Stimulated activated CD4-positive, alpha-beta T cell treated with anti-CD3 and anti-CD28 coated beads, Interleukin-1b, Interleukin-23, amount 100 ng/mL, for 4 hours (primary cell): ENCODE measurements at places on chromosomes 1 and 21.

DNA sequence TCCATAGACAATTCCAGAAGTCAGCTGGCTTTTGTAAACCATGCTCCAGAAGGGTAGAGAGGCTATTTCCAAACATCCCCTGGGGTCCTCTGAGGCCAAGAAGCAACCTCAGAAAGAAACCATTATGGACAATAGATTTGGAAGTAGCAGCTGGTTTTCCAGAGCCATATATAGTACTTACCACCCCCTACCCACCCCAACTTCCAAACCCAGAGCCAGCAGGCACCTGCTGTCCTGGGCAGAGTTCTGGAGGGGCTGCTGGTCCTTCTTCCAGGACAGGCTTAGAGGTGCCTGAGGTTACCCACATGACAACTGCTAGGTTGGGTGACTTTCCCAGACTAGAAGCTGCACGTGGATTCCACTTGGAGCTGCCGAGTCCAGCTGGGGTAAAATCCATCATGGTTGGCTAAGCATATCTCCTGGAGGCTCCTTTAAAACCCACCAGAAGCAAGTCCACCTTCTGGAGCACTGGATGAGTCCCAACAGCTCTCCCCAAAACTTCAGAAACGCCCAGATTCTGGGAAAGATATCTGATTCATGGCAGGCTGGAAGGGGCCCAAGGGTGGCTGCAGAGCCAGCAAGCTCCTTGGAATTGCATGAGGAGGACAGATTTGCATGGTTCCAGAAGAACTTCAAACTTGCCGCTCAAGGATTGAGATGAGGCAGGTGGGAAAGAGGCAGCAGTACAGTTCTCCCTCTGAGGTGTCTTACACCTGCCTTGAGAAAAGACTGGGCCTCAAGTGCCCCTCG is 5.8 kb downstream of the MYCL start:
- DNase-seq, result no peak

DNA sequence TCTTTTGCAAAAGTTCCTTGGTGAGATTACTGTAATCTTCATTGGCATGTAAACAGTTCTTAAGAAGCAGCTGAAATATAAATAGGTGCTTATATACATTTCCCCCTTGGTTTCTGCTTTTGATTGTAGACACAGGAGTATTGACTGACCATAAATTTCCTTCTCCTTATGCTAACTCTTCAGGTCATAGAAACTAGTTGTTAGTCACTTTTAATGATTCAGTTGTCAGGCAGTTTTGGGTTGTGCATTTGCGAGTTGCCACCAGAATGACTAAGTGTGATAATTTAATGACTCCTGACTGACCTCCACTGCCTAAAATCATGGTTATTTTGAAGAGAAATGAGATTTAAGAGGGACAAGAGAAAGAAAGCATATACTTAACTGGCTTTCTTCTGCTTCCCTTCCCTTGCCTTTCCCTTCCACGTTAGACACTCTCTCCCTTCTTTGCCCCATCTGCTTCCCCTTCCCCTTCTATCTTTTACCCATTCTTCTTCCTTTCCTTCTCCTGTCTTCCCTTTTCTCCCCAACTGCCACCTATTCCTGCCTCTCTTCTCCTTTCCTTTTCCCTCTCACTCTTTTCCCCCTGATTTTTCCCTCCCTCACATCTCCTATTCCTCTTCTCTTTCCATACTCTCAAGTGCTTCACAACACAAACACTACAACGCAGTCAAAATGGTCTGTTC is 12.3 kb downstream of the ZMPSTE24 start:
- DNase-seq, result no peak

- DNase-seq, result no peak
Measured at GRCh38 chr1:162913345-162913744, 52.4 kb upstream of the CCDC190 start.

DNA sequence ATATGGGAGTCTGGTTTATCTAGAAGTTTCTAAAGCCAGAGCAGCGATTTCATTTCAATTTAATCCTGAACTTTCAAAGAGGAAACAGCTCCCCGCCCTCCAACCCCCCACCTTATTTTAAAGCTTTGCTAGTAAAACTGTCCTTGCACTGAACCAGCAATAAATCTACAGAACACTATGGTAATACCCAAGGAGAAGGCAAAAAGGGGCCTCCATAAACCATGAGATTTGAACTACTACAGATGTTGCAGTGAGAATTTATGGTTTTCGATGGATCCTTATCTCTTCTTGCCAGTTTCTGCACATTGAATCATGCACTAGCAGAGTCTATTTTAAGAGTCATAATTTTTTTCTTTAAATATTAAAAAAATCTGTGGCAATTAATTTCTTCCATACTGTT is 64.8 kb upstream of the BEND5 start:
- no peak for DNase-seq

- DNase-seq, result no peak
Measured at GRCh38 chr1:226653311-226653921, 85.7 kb downstream of the ITPKB start.

- DNase-seq, result no peak
Measured at GRCh38 chr1:206513312-206514111, 6.2 kb downstream of the RASSF5 start.

- DNase-seq, result no peak
Measured at GRCh38 chr21:45306453-45306831, 18.7 kb upstream of the POFUT2 start.

DNA sequence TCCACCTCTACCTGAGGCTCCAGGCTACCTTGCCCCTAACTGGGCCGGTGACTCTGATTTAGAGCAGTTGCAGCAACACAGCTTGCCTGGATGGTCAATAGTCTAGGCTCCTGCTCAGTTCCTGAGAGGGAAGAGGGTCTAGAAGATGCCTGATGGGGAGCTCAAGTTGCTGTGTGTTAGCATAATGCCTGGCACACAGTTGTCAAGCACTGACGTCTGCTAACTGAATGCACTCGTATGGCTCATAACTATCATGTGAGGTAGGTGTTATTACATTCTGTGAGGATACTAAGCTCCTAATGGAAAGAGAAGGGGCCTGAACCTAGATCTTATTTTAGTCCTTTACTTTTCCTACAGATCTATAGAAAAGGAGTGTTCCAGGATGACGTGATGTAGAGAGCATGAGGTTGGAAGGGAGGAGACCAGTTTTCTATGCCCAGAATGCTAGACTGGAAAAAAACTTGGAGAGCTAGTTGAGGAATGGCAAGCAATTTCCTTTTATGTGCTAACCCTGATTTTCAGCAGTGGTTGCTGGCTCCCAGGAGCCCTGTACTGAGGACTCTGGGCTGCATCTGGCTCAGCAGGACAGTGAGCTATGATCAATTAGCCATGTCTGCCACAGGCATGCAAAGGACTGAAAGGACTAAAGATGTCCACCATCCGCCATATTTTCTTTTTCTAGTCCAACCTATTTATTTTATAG is 30.0 kb downstream of the FAM78B start:
- no peak for DNase-seq

DNA sequence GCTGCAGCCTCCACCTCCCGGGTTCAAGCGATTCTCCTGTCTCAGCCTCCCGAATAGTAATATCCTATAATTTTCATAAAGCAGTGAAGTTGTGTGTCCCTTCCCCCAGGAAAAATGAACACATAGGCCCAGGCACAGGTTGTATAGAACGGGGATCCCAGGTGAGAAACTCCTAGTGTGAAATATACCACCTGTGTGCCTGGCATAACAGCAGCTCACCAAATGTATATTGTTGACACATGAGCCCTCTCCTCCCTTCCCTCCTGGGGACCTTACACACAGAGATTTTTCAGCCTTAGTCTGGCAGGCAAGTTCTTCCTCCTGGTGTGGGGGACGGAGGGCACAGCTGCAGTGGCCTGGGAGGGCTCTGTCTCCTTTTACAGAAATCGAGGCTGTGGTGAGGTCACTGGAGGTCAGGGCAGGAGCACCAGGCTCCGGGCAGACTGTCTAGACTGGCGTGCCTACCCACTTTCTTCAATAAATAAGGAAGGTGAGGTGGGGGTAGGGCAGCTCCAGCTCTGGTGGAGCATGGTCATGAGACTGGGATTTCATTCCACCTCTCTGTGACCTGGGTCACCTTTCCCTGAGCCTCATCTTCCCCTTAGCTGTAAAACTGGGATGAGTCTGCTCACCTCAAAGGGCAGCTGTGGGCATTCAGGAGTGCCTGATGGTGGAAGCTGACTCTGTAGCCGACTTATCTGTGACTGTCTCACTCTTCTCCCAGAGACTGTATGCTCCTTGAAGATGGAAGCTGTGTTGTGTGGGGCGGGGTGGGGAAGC is 14.3 kb downstream of the RCC1 start:
- no peak for DNase-seq

DNA sequence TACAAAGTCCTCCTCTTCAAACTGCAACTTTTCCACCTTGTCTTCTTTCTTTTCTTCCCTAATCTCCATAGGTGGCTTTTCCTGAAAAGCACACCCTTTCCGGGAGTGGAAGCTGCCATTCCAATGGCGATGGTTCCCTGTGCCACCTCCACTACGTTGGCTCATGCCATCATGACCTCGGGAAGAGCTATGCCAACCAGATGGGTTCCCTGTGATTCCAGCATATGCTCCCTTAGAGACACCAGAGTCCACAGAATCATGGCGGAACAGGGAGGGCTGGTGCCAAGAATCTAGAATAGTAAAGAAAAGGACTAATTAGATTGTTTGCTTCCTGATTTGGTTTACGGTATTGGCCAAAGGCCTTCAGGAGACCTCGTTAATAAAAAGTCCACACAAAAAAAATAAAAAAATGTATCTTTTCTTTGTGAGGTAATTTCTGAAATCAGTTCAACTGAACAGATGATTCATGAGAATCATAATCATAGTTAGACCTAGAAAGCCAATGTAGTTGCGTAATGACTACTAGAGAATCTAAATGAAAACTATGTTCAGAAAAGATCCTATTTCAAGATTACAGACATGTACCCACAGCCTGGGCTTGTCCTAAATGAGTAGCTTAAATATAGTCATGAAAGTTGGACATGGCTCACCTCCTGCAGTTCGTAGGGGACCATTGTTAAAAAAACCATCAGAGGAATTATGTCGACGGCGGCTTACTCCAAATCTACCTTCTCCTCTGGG is 30.9 kb upstream of the CCDC17 start:
- no peak for DNase-seq

- DNase-seq, result no peak
Measured at GRCh38 chr1:7207875-7208646, 422.8 kb downstream of the CAMTA1 start.

- no peak for DNase-seq
Measured at GRCh38 chr1:14939527-14940284, 213.8 kb upstream of the TMEM51 start.

GRCh38 chr1:231124746-231125145 is 37.1 kb upstream of the TRIM67 start:
- no peak for DNase-seq

DNA sequence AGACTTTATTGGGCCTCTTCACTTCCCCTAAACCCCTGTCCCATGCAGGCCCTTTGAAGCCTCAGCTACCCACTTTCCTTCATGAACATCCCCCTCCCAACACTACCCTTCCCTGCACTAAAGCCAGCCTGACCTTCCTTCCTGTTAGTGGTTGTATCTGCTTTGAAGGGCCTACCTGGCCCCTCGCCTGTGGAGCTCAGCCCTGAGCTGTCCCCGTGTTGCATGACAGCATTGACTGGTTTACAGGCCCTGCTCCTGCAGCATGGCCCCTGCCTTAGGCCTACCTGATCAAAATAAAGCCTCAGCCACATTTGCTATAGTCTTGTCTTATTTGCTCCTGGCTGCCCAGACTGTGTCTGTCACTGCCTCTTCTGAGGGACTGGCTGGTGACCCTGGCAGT is 5.5 kb downstream of the GSTM4 start:
- DNase-seq, result no peak

- no peak for DNase-seq
Measured at GRCh38 chr1:2099886-2100779, 49.9 kb downstream of the PRKCZ start.

GRCh38 chr21:36478941-36479340 is 981 bp downstream of the CLDN14 start:
- DNase-seq, result no peak

DNA sequence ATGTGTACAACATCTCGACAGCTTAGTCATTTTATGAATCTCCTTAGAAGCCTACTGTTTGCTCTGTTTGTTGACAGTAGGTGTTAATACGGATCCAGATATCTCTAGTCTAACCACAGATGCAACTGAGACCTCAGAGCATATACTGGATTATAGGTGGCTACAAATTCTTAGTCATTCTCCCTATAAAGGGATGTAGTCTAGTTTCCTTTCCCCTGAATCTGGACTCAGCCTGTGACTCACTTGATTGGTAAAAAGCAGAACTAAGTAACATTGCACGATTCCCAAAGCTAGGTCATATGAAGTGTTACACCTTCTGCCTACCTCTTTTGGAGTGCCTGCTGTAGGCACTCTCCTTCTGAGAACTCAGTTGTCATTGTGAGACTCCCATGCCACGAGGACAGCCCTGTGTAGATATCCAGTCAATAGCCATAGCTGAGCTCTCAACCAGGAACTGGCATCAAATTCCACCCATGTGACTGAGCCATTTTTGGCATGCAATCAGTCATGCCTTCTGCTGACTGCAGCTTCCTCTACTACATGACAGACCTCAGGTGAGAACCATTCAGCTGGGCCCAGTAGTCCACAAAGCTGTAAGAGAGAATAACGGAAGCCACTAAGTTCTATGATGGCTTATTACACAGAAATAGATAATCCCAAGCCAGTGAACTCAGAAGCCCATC is 135.9 kb upstream of the CHRM3 start:
- no peak for DNase-seq

DNA sequence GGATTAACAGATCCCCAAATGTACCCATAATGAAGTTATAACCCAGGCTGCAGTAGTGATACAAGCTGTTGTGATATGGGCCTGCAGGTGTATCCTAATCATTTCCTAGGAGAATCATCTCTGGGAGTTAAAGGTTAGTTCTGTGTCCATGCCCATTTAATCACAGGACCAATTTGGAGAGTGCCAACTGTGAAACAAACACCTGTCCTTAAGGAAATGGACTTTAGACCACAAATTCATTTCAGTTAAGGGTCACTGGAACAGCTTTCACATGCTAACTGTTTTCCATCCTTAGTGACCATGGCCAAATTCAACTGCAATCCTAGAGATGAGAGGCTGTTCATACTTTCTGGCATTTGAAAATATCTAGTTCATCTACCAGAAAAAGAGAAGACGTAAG is 160.9 kb downstream of the GPATCH2 start:
- DNase-seq, result no peak

GRCh38 chr1:204684571-204685235 is 835 bp downstream of the LRRN2 start:
- DNase-seq, result no peak

GRCh38 chr1:39501666-39502065 is 10.2 kb downstream of the BMP8A start:
- DNase-seq, result no peak

GRCh38 chr1:117069220-117069844 is 9.2 kb downstream of the TTF2 start:
- DNase-seq, result no peak

- no peak for DNase-seq
Measured at GRCh38 chr1:68819190-68819829, 322.4 kb upstream of the DEPDC1 start.
